ENCODE measurements at places on chromosomes 4 and X.

DNA sequence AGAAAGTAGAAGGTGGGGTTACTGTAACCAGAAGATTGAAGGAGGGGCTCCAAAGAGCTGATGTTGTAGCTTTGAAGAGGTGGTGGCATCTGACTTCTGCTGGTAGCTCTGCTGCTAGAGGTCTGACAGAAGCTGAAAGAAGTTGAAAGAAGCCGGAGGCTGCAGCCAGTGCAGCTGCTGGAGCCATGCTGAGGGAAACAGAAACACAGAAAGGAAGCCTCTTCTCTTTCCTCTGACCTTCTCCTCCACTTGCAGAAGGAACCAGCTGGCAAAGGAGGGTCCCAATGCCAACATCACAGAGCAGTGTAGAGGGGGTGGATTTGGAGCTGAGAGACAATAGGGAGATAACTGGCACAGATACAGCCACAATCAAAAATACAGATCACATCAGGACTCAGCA is 89.3 kb upstream of the HHIP start:
- no peak for DNase-seq

DNA sequence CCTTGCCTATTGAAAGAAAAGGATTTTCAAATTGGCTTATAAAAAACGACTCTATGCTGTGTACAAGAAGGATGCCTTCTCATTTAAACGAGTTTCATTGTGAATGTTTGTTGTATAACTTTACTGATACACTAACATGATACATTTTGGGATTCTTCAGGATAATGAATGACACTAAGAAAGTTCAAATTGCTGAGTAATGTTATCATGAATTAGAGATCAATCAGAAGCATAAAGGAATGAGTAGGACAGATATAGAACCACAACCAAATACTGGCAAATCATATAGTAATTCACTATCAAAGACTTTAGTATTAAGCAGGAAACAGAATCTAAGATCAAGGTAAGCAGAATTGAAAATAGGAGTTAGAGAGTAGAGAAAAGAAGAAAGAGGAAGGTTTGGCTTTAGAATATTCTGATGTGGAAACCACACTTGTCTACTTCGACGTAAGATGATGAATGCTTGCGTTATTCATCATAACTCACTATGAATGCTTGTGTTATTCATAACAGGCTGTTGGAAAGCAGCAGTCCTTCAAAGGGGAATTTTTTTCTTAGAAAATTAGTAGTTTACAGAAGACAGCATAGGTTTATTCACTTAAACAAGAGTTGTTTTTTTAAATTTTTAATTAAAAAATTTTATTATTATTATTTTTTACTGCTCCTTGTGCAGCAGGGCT is 13.4 kb downstream of the CCDC158 start:
- DNase-seq, result no peak

DNA sequence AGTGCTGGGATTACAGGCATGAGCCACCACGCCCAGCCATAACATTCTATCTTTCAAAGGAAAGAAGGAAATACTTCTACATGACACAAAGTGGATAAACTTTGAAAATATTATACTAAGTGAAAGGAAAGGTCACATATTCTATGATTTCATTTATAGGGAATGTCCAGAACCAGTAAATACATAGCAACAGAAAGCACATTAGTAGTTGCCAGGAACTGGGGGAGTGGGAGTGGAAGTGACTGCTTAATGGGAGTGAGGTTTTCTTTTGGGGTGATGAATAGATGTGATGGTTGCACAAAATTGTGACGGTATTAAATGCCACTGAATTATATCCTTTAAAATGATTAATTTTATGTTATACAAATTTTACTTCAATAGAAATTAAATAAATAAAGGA is 95.7 kb upstream of the IL15 start:
- no peak for DNase-seq

DNA sequence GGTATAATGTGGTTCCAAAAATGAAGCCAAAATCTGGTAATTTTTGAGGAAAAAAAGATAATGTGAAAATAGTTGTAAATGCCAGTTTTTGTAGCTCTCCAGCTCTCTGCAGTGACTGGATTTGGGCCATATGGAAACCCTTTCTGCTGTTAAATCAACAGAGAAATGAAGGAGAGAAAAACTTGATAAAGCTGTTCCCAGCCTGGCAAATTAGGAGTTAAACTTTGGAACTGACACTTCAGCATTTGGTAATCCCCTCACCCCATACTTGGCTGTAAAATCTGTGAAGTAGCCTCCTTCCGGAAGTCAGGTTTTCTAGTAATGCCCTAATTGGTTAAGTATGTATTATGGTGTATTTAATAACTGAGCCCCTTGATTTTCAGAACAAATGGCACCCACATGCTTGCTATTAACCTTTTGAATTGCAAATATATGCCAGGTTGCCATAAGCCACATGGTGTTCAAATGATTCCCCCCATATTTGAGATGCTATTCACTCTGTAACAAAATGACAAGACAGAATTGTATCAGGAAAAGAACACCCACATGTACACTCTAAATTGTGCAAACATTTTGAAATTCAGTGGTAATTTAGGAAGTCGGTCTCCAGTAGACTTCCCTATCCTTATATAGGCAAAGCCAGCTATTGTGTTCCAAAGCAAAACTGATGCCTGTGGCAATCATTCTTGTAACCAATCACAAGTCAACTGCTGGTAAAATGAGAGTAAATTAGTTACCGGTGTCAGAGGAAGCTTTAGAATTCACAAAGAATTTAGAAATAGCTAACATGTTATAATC is 96.3 kb upstream of the ADAMTS3 start:
- DNase-seq, result no peak

GRCh38 chrX:13966071-13966792 is 63.5 kb downstream of the GEMIN8 start:
- peak; percentile 32 for DNase-seq

GRCh38 chr4:80452768-80453167 is 117.2 kb downstream of the CFAP299 start:
- DNase-seq, result no peak

DNA sequence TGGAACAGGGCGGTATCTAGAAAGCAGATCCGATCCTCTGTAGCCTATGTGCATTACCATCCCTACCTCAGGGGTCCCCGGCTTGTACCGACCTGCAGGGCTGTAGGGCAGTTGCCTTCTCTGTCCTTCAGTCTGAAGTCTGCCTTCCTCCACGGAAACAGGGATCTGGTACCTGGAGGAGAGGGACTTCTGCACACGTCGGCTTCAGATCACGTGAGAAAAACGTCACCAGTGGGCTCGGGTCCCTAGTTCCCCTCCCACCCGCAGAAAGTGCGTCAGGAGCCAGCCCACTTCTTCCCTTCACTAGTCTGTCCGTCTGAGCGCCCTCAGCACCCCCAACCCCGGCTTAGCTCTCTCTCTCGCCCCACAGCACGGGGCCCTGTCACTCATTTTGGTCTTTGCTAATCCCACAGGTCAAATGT is at the start of gene TCEAL5:
TSS of gene TCEAL5 (minus strand) at position 170 of the 422 bp plus-strand sequence. CDS start 2,187 bp downstream, outside the sequence.
- peak; percentile 93 for DNase-seq

Data from G401 (cell line).